Uterus (tissue), 4 donors: ENCODE measurements at places on chromosomes 4 and X.

- DNase-seq: no peak
These were observed 135.2 kb downstream of the ADGRL3 start for GRCh38 chr4:61335241-61335763.

GRCh38 chr4:101953949-101954348 is 163.4 kb downstream of the BANK1 start:
- no peak for DNase-seq

DNA sequence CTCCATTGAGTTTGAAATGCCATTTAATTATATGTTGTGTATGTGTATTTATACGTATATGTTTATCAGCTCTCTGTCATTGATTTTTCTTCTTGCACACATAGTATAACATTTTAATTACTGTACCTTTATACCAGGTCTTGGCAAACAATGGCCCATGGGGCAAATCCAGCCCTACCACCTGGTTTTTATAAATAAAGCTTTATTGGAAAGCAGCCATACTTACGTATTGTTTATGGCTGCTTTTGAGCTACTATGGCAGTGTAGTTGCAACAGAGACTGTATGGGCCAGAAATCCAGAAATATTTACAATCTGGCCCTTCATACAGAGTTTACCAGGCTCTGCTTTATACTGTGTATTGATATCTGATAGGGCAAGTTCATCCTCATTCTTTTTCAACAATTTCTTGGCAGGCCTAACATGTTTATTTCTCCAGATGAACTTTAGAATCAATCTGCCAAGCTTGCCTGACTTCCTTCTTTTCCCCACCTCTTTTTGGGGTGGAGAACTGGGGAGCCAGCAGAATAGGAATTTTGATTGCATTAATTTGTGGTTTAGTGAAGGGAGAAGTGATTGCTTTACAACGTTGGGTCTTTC is 15.8 kb downstream of the DCUN1D4 start:
- DNase-seq: no peak

DNA sequence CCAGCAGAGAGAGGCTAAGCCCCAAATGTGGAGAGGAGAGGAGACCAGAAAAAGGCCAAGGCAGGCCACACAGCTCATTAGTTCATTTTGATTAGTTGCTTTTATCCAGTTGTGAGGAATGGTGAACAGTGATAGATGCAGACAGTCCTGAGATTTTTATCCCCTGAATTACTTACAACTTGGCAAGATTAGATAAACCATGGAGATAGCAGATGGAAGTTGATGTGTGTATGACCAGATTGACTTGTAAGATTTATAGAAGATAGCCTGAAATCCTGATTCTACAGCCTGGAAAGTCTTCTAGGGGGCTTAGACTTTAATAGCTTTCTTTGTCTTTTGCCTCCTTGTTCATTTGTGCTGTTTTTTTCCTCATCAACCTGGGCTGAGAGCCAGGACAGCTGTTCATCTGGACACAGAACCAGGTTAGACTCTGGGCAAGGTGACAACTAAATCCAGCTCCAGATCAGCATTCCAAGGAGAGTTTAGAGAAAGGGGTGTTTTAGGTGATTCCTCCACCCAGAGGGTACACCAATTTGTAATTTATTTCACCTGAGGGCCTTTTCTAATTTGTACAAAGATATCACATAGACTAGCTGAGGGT is 215.5 kb downstream of the SPATA18 start:
- peak; percentile 36 for DNase-seq

DNA sequence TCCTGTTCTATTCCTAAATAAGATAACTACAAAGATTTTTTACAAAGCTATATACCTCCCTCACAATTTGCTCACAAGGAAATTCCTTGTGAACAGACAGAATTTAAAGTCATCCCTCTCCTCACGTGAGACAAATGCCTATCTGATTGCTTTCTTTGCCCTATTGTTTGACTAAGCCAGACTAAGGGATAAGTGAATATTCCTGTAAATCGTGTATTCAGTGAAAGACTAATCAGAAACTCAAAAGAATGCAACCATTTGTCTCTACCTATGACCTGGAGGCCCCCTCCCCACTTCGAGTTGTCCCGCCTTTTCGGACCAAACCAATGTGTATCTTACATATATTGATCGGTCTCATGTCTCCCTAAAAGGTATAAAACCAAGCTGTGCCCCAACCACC is 15.3 kb upstream of the ZBTB33 start:
- no peak for DNase-seq

GRCh38 chrX:102659790-102660757 is 8.8 kb downstream of the GPRASP1 start:
- DNase-seq: peak; percentile 81

DNA sequence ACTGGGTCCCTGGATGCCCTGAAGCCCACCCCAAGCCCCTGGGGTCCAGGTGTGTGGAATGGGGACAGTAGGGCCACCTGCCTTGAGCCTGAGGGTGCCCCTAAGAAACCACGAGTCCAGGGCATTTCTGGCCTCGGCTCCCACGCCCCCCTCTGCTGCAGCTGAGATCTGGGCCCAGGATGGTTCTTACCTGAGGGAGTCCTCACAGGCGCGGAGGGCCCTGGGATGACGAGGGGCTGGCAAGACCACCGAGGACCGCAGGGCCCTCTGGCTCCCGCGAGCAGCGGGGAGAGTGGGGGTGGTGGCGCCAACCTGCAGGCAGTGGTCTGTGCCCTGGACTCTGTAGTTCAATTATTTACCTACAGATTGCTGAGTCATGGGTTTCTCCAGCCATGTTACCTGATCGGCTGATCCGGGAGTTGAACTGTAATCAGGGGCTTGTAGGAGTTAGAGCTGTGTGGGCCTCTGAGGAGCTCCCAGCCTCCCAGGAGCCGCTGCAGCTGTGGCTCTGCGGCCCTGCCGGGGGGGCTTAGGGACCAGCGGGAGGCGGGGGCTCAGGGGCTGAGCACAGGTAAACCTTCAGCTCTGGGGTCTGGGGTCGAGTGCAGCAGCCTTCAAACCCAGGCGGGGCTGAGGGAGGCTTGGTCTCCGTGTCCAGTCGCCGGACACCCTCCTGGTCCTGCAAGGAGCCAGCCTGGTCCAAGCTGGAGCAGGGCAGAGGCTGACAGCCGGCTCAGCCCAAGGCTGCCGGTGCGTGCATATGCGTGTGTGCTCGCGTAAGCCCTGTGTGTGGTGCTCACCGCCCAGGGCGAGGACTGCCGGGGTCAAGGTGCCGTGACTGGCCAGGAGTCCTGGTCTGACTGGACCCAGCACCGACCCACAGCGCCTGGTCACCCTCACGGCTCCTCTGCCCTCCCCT is at the start of gene SLC26A1:
TSS of gene SLC26A1 (minus strand) at position 294 of the 919 bp plus-strand sequence. CDS start 1,701 bp downstream, outside the sequence.
- no peak for DNase-seq

DNA sequence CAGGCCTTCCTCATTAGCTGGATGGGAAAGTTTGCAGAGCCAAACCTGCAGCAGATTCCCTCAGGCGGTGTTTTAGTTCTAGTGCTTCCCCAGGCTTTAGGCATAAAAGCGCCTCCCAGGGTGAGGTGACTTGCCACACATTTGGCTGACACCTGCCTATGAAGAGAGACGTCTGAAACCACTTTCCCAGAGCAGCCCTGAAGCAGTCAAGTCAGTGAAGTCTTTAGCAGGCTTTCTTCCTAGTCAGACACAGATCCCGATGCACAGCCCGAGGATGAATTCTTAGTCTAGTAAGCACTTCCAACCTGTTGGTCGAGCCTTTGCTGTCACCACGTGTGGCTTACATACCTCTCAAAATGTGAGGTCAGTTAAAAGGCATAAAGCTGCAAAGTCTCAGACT is 484.1 kb downstream of the SMARCA1 start:
- DNase-seq: no peak

- no peak for DNase-seq
These were observed 108.3 kb upstream of the MED14 start for GRCh38 chrX:40843643-40844042.

GRCh38 chr4:25827897-25828296 is 34.9 kb downstream of the SEL1L3 start:
- DNase-seq: no peak

DNA sequence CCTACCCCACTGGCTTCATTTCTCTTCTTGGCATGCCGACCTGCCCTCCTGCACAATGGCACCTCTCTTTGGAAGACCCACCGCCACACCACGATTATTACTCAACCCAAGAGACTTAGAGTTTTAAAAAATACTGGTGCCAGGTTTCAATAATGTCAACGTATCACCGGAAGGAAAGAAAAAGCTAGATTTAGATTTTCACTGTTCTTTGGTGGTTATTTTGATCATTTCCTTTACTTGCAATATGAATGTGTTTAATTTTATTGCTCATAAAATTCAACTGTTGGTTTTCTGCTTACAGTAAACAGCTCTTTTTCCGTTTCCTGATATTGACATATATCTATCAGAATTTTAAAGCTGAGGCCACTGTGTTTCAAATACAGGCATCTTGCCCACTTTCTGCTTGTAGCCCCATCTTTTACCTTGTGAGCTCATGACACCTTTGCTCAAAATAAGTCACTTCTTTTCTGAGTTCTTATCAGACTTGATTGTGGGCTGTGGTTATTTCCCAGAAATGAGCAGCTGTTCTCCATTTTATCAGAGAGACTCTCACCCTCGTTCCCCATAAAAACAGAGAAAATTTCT is 439.1 kb downstream of the INPP4B start:
- DNase-seq: no peak

- no peak for DNase-seq
These were observed 129.4 kb upstream of the SH3RF1 start for GRCh38 chr4:169399976-169400767.

- no peak for DNase-seq
These were observed 93.9 kb upstream of the CBR4 start for GRCh38 chr4:169103966-169104412.

- DNase-seq: no peak
These were observed 62.7 kb downstream of the KDM6A start for GRCh38 chrX:44935640-44936039.

DNA sequence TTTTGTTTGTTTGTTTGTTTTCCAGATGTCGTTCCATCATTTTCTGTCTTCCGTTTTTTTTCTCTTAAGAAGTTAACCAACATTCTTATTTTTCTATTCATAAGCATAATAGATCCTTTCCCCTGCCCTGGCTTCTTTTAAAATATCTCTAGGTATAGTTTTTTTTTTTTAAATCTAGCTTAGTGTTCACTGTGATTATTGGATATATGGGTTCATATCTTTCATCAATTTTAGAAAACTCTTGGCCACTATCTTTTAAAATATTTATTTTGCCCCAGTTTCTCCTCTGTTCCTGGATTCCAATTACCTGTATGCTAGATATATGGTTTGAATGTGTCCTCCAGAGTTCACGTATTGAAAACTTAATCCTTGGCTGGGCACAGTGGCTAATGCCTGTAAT is 59.6 kb downstream of the GSX2 start:
- no peak for DNase-seq

DNA sequence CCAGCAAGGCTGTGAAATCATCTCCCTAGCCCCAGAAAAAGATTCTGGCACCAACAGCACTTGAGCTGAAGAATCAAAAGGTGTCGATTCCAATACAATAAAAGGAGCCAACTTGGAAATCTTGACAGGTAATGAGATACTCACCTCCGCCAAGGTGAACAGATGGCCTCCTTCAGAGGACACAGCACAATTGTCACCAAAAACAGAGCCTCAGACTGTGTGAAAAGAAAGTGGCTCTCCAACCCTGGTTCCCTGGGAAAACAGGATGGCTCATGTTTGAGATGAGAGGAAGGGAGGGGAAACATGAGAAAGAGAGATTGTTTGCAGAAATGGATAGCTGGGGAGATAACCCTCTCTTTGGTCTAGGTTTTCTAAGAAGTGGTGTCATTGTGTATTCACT is 168.9 kb downstream of the HS3ST1 start:
- no peak for DNase-seq

DNA sequence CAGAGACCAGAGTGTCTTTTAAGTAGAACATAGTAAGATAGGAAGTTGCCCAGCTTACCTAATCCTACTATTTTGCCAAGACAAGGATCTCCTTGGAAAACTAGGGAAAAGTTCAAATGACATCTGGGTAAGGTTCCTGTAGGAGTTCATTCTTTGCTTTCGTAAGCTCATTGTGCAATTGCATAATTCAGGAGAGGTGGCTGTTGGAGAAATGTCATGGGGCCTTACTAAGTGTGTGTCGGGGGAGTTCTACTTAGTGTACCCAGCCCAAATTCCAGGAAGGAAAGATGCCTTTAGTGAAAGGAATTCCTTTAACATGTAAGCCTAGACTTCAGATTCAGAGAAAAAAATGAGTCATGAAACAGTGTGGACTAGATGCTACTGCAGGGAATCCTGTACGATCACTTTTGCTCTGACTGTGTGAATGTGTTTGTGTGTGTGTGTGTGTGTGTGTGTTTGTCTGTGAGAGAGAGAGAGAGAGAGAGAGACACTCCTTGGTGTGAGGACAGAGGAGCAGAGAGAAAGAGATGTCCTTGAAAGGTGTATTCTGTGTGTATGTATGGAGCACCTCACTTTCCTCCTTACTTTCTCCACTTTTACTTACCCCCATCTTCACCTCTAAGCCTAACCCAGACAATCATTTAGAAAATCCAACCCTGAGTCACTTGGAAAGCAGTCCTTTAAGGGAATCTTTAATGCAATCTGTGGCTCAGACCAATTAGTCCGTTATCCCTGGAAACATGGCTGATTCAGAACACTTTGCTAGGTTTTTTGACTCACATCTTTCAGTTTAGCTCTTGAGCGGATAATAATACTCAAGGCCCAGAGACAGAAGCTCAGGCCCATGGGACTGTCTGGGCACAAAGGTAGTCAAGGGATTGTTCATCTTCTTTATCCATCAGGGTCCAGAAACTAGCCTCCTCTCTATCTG is 114.5 kb upstream of the ACSL4 start:
- DNase-seq: peak; percentile 20

DNA sequence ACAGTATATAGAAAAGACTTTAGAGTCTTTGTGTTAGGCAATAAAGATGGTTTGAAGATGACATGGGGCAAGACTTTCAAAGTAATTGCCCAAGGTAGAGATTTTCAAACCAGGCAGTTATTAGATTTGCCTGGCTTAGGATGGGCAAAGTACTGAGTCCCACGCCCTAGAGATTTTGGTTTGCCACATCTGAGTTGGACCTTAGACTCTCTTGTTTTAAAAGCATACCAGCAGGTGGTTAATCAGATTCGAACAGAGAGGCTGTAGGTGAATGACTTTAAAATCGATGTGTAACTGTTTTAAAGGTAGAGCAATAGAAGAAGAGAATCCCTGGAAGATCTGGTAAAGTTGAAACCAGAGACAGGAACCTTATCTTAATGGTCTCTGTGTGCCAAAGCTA is 121.5 kb downstream of the RAPGEF2 start:
- no peak for DNase-seq

- DNase-seq: no peak
These were observed 67.2 kb upstream of the C1GALT1C1 start for GRCh38 chrX:120697053-120697452.

- DNase-seq: no peak
These were observed 18.9 kb downstream of the TIFA start for GRCh38 chr4:112266823-112267222.

DNA sequence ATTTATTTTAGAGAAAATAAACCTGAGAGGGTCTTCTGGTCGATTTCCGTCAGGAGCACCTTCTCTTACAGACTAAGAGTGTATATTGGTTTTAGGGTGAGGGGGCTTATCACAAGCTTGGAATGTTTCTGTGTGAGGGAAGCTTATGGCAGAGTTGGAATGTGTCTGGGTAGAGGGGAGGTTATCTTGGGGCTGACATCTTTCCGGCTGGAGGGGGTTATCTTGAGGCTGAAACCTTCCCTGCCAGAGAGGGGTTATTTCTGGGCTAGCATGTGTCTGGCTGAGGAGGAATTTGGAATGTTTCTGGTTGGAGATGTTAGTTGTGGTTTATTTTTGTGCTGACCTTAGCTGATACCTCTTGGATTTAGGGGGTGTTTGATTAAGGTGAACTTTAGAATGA is 1312.1 kb downstream of the ADGRL3 start:
- no peak for DNase-seq

GRCh38 chrX:117752745-117753144 is 363.9 kb downstream of the KLHL13 start:
- DNase-seq: no peak

GRCh38 chr4:78864405-78865024 is 74.7 kb downstream of the PAQR3 start:
- peak; percentile 20 for DNase-seq
